ENCODE measurements at places on chromosomes 2 and 18.
A peak's percentile ranks its signal among the peaks of the same experiment; 100 is the strongest.

DNA sequence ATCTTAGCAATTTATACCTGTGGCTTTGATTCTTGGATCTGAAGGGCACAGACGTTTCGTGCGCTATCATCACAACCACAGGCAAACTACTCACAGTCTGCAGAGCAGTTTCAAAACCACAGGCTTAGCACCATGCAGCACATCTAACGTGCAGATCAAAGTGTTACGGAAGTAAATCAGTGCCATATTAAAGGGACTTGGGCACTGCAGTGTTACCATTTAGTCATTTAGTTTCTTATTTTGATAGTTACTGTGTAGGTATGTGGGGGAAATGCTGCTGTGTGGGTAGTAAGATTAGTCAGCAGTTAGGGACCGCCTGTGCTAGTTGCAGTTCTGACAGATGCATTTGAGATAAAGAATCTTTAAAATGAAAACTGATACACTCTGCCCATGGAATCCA, 384.0 kb downstream of the NBAS start:
- DNase-seq = peak; percentile 68

- DNase-seq = peak; percentile 4
Observed at GRCh38 chr2:29923110-29923721, 1.8 kb upstream of the ALK start.

DNA sequence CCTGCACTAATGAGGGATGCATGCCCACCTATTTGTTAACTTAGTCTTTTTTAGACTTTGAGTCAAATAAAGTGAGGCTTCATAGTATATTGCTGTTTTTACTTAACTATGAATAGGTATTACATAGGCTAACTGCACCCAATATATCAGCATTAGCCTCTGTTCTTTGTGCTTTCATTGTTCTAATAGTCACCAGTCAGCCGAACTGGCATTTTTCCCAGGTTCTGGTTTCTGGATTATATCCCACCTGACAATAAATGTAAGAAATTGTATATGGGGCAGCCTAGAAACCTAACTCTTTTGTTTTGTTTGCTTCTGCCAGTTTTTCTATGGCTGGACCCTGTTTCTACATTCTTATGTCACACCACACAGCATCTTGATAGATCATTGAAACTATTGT, 1672.4 kb upstream of the LRRTM1 start:
- no peak for DNase-seq

DNA sequence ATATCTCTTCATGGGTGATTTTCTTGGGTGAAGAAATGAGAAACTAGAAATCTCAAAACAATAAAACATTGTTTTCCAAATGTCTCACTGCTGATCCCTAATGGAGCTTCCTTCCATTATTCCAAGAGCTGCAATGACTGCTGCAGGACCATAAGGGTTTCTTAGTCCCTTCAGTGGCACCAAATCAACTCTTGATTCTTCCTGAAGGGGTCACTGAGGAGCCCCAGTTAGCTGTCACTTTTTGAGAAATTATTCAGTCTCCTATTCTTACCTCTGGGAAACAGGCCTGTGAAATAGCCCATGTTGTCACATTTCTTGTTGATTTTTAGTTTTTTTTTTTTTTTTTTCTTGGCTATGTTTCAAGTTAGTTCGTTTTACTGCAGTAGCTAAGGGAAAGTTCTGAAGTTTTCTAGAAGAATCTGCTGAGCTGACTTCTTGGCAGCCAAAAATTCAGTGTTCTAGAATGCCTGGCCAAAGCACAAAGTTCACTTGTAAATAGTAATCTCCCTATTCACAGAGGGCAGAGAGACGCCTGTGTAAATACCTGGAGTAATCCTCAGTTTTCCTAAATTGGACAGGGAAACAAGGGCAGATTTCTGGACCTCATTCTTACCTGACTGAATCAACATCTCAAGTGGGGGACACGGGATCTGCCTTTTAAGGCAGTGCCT, 480.0 kb downstream of the RIT2 start:
- DNase-seq = no peak

DNA sequence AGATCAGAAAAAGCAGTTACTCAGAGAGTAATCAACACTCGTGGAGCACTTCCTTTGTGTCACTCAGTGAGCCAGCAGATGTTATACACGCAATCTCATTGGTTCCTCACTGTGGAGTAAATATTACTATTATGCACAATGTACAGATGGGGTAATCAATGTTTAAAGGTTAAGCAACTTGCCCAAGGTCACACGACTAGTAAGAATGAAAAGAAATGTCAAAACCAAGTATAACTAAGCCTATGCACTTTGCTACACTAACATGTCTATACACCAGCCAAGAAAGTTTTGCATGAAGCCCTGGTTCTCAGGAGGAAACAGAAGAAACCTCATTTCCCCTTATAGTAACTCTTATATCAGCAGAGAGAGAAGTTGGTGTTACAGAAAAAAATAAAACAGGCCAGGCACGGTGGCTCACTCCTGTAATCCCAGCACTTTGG, 5.4 kb downstream of the METTL21A start:
- no peak for DNase-seq

- no peak for DNase-seq
Observed at GRCh38 chr2:224040753-224041152, 1.7 kb upstream of the SERPINE2 start.

Measured in activated T-helper 1 cell treated with anti-CD3 and anti-CD28 coated beads, Interleukin-12 subunit alpha, Interleukin-12 subunit beta, Interleukin-2, Interleukin-4 antibody, amounts not matched to agents 30 ng/mL and 10 ng/mL and 1 ng/mL, durations not matched to agents 14 hours and 24 hours and 36 hours (primary cell).